ENCODE measurements at places on chromosomes 4 and X.

GRCh38 chrX:150525061-150525919, 43.1 kb upstream of the MTM1 start:
- ATAC-seq, result no peak

DNA sequence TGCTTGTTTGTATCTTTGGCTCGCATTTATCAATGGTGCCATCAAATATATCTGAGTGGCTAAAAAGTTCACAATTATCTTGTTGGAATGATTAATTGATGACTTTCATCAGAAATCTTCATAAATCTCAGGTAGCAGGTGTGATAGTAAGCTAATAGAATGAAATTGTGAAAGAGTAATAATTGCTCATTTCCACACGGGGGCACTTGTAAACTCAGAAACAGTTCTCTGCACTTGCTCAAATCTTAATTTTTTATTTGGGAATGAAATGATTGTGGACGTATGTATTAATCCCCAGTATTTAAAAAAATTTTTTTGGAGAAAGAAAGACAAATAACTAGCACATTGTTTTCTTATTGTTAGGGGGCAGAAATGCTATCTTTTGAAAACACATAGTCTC, 132.8 kb downstream of the DTHD1 start:
- no peak for ATAC-seq

GRCh38 chr4:9811806-9812205, 30.4 kb downstream of the DRD5 start:
- no peak for ATAC-seq

GRCh38 chrX:4825550-4825949, 1112.1 kb upstream of the PRKX start:
- ATAC-seq, result no peak

DNA sequence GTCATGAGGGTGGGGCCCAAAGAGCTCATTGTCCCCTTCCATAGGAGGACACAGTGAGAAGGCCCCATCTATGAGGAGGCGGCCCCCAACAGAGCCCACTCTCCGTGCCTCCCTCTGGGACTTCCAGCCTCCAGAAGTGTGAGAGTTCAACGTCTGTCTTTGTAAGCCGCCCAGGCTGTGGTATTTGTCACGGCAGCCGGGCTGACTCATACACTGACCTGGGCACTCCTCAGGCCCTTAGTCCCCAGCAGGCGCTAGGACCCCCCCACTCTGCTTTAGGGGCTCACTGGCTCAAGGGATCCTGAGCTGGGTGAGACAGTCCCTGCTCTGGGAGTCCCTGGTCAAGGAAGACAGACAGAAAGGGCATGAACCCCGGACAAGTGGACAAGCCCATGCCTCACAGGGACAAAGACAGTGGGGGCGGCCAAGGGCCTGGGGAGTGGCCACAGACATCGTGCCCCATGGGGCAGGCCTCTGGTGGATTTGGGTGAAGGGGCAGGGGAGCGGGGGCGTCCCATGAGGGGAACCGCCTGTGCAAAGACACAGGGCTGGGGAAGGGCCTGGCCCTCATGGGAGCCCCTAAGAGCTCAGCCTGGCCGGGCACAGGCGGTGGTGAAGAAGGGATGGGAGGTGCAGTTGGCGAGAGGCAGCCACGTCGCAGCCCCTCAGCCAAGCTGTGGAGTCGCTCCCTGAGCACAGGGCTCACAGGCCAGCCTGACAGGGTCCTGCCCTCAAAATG, 21.5 kb downstream of the ABLIM2 start:
- no peak for ATAC-seq

DNA sequence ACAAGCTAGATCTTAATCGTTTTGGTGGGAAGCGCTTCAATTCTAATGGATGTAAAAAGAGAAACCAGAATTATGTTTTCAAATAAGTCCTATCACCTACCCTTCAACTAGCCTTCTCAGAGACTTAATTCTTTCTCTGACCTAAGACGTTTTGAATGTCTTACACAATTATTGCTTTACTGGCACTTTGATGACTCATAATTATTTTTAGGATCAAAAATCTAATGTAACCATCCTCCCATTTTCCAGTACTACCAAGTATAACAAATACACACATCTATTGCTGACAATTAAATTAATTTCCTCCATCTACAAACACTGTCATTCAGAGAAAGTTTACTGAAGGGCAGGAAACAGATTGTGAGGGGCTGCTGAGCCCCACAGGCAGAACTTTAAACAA, 108.6 kb downstream of the PPP3CA start:
- ATAC-seq, result no peak

DNA sequence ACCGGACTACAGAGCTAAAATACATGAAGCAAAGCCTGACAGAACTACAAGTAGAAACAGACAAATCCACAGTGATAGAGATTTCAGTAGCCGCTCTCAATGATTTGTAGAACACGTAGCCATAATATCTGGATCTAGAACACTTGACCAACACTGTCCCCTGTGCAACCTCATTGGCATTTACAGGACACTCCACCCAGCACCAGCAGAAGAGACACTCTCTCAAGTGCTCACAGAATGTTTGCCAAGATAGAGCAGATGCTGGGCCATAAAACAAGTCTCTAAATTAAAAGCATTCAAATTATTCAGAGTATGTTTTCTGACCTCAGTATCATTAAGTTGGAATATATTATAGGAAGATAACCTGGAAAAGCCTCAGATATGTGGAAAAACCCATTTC, 21.7 kb downstream of the HTT start:
- no peak for ATAC-seq

- ATAC-seq, result peak; percentile 91
Observed at GRCh38 chr4:174340714-174341113, 57.0 kb downstream of the CEP44 start.

DNA sequence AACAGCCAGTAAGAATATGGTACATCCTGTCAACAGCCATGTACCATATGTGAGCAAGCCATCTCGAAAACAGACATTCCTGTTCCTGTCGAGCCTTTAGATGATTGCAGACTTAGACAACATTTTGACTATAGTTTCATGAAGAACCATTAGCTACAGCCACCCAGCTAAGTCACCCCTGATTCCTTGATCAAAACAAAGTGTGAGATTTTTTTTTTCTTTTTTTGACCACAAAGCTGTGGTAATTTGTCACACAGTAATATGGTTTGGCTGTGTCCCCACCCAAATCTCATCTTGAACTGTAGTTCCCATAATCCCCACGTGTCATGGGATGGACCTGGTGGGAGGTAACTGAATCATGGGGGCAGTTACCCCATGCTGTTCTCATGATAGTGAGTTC, 15.2 kb upstream of the HADH start:
- no peak for ATAC-seq

DNA sequence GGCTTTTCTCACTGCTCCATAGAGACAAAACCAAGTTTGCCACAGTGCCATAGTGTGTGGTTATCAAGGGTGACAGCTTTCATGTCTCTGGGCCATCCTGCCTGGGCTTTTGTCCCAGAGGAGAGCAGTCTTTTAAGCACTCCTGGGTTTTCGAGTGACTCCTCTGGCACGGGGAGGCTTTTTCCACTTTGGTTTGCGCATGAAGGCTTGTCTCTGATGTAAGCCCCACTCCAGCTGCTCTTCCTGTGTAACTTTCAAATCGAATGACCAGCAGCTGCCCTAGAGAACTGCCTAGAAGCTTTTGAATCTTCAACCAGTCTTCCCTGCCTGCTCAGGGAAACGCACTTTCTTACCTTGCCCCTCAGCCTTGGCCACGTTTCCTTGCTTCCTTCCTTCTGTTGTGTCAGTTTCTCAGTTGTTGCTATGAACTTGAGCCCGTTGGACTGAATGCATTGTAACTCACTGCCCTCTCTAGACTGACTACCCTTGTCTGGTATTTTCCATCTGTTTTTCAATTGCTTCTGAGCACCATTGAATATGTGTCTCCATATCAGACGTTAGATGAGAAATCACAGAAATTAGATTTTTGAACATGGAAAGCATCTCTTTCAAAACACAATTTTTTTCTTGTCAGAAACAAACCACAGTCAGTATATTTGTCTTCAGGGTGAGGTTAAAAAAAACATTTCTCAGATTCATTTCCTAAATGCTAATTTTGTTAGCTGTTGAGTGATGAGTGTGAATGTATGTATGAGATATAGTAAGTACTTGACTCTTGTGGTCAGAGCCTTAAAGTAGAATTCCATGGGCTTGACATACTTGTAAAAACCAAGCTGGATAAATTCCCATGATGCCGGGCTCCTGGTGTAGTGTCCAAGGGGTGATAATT, 45.3 kb downstream of the SLC9A6 start:
- peak; percentile 81 for ATAC-seq

DNA sequence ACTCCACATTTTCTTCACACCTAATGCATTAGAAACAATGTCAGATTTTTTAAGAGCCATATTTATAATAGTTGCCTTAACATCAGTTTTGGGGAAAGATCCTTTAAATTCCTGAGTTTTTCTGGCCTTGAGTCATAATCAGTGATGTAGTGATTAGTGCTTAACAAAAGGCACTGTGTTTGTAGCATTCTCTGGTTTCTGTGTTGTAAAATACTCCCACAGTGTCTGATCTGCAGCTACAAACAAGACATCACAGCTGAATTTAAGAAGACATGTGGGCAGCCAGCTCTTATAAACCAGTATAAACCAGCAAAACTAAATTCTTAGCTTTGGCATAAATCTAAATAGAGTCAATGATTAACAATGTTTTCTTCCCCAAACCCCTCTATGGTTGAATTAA, 233.8 kb downstream of the FSTL5 start:
- ATAC-seq, result peak; percentile 39

GRCh38 chr4:137661693-137662092, 129.4 kb upstream of the PCDH18 start:
- no peak for ATAC-seq

Measured in SK-N-SH treated with all-trans-retinoic acid at 6 μM for 48 hours (cell line).